ENCODE measurements at places on chromosomes 2 and 18.

DNA sequence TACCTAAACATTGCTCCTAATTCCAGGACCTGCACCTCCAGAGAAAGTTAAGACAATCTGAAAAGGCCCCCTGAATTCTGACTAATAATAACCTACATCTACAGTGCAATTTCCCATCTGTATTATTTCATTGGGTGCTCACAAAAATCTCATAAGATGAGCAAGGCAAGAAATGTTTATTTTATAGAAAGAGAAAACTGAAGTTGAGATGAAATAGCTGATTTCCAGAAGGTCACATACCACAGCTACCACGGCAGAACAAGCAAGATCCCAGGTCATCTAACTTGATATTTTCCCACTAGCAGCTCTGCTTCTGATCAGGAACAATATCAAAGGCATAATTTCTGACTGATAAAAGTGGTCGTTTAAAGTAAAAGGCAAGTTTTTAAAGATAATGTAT lies 105.8 kb upstream of the COL5A2 start:
- DNase-seq: no peak

GRCh38 chr18:38453880-38454279 lies 888.3 kb upstream of the CELF4 start:
- no peak for DNase-seq

DNA sequence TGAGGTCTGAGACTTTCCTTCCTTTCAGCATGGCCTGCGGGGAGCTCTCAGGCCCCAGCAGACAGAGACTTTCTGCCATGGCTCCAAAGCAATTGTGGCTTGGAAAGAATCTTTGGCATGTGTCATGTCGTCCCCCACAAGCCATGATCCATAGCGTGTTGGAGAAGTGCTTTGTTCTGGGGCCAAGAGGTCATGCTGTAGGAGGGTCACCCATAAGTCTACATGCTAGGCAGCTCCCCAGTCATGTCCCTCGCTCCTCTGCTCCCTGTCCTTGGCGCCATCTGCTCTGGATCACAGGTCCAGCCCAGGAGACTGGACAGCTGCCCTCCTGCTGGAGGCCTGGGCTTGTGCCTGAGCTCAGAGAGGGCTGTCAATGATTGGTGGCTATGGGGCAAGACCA lies 78.8 kb upstream of the LCLAT1 start:
- DNase-seq: no peak

DNA sequence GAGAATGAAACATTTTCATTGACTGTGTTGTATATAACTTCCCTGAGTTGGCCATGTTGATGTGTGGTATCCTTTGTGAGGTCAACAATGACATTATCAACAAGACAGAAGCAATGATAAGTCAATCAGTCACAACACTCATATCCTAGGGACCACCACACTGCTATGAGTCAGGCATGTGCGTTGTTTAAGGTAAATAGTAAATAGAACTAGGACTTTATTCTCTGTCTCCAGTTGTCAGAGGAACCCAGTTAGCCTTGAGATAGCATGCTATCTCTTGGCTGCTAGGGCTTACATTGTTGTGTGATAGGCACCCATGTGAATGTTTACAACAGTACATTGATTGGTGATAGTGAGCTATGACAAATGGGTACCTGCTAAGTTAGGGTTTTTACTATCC lies 37.3 kb downstream of the GPD2 start:
- no peak for DNase-seq

- no peak for DNase-seq
Observed at GRCh38 chr2:149446748-149447147, 116.4 kb downstream of the LYPD6 start.
